ENCODE measurements at places on chromosomes 2 and 18.
A peak's percentile ranks its signal among the peaks of the same experiment; 100 is the strongest.

- DNase-seq, result no peak
Observed at GRCh38 chr2:86337244-86337835, at the start of gene REEP1. REEP1 (minus strand) TSS chr2:86337626; CDS start chr2:86337510, 116 bp downstream.

DNA sequence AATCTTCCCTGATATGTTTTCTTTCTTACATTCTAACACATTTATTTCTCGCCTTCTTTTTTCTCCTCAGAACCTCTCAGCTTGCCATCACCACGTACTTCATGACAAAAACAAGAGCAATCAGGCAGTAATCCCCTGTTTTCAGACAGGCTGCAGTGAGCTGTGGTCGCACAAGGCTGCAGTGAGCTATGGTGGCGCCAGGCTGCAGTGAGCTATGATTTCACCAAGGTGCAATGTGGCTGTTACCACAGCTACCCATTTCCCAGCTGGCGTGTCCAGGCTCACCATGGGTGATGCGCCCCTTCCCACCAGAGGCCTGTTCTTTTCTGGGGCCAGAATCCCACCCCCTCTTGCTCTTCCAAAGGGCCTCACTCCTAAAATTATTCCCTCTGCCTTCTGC is 25.8 kb downstream of the TCF23 start:
- DNase-seq, result peak; percentile 14

DNA sequence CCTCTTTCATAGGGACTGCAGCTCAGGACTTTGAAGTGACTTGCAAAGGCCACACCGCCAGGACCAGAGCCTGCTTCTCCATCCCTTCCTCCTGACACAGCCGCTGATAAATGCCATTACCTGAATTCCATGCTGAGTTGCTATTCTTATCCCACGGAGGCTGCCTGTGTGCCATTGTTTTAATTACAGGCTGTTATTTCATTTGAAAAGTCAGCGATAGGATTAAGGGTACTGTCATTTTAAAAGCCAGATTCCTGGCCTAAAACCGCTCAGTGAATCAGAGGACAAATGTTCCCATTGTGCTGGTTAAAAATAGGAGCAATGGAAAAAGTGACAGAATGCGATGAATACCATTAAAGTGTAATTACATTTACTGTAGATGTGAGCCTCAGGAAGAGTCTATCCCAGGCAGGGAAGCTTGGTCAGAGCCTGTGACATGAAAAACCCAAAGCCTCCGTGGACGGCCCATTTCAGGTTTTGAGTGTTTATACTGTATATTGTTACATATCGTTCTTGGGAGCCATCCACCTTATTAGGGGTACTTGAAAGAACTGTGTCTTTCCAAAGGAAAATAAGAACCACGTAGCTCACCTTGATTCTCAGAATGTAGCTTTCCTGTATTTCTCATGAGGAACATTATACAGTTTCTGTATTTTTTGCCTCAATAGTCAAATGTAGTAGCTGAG is 41.3 kb downstream of the PDCL3 start:
- no peak for DNase-seq

DNA sequence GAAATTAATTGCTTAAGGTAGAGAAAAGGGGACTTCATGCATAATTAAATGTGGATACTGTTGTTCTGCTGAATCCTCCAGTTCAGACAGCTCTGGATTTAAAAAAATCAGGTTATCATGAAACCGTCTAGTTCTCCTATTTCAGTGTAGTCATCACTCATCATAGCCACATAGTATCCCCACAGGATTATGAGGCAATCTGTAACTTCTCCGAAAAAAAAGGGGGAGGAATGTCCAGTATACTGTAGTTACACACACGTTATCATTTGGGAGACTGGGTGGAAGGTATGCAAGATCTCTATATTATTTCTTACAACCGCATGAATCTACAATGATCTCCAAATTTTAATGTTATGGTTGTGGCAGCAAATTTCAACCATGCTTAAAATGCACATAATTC is 114.0 kb downstream of the HIBCH start:
- DNase-seq, result no peak

- DNase-seq, result no peak
Observed at GRCh38 chr2:233058717-233059546, 1.2 kb upstream of the INPP5D start.

GRCh38 chr2:166897666-166898065 is 9.4 kb downstream of the XIRP2 start:
- no peak for DNase-seq

GRCh38 chr18:35949090-35949489 is 23.4 kb upstream of the RMP24 start:
- no peak for DNase-seq

GRCh38 chr2:170248574-170249393 is 70.8 kb downstream of the MYO3B start:
- no peak for DNase-seq

DNA sequence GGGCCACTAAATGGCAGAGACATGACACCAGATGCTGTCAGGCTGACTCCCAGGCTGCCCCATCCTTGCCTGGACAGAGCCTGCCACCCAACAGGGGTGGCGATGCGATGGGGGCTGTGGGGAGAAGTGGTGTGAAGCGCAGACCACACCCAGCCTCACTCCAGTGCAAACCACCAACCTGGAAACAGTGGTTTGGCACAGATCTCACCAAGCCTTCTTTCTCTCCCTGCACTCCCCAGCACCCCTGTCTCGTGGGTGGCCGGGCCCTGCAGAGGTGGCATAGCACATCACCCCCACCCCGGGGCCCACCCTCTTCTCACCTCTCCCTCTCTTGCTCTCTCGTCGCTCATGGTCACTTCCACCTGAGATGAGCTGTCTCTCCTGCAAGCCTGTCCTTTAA is 32.6 kb downstream of the CIB4 start:
- DNase-seq, result no peak

GRCh38 chr18:76564655-76565237 is 69.7 kb upstream of the ZNF516 start:
- no peak for DNase-seq

DNA sequence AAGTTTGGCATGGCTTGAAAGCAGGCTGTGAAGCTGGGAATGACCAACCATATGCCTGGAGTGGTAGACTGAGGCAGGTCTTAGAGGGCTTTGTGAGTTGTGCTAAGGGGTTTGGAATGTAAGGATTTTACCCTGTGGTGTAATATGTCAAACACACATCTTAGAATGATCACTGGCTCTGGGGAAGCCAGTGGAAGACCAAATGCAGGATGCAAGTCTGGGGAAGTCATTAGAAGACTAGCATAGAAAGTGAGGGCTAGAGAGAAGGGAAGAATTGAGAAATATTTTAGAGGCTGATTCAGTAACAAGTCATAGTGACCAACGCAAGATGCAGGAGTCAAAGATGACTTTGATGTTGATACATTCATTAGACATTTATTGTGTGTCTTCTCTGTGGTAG is 3.5 kb upstream of the FHOD3 start:
- DNase-seq, result no peak

DNA sequence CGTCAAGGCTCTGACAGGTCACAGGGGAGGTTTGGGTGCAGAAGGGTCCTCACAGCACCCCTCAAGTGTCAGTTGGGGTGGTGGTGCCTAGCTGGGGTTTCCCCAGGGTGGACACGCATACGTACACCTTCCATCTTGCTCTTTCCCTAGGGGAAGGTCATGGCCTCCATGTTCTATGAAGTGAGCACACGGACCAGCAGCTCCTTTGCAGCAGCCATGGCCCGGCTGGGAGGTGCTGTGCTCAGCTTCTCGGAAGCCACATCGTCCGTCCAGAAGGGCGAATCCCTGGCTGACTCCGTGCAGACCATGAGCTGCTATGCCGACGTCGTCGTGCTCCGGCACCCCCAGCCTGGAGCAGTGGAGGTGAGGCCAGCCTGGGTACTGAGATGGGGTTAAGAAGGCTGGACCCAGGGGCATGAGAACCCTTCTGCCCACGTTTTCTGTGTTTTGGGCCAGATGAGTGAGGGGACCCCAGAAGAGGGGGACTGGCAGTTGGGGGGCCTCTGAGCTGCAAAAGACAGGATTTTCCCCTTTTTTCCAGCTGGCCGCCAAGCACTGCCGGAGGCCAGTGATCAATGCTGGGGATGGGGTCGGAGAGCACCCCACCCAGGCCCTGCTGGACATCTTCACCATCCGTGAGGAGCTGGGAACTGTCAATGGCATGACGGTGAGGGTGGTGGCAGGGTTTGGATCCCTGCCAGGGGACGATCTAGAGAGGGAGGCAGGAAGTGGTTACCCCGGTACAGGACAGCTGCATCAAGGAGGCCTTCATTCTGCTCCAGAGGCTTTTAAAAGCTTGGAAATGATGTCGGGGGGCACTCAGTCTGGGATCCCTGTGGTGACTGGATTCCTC is 20.9 kb downstream of the SLC30A3 start:
- no peak for DNase-seq

DNA sequence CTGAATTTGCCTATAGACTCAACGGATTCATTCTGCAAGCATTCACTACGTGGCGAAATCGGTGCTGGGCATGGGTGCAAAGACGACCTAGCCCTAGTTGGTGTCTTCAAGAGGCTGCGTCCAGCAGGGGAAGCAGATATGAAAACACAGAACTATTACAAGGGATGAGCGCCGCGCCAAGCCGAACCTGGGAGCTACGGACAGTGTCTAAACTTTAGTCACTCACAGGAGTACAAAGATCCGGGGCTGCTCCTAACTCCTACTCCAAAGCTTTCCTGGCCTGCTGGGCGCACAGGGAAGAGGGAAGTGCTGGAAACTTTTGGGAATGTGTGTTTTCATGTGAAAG is 732 bp upstream of the ANXA4 start:
- peak; percentile 52 for DNase-seq

GRCh38 chr2:1601471-1602277 is 142.6 kb downstream of the PXDN start:
- no peak for DNase-seq

DNA sequence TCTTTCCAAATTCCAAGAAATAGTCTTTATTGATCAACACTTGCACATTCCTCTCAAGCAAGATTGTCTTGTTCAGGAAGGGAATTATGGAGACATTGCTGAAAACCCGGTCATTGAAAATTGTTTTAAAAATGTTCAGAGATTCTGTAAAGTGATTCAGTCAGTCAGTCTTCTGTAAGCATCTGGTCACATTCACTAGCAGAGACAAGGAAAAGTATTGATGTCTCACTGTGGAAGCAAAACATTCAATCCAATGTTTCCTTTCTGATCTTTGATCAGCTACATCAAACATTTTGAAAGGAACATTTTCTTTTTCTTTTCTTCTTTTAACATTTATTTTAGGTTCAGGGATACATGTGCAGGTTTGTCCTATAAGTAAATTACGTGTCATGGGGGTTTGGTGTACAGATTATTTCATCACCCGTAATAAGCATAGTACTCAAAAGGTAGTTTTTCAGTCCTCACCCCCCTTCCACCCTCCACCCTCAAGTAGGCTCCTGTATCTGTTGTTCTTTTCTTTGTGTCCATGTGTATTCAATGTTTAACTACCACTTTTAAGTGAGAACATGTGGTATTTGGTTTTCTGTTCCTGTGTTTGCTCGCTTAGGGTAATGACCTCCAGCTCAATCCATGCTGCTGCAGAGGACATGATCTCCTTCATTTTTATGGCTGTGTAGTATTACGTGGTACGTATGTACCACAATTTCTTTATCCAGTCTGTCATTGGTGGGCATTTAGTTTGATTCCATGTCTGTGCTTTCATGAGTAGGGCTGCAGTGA is 61.2 kb downstream of the CTNNA2 start:
- DNase-seq, result no peak

GRCh38 chr2:201574766-201575165 is 68.5 kb downstream of the TMEM237 start:
- no peak for DNase-seq

DNA sequence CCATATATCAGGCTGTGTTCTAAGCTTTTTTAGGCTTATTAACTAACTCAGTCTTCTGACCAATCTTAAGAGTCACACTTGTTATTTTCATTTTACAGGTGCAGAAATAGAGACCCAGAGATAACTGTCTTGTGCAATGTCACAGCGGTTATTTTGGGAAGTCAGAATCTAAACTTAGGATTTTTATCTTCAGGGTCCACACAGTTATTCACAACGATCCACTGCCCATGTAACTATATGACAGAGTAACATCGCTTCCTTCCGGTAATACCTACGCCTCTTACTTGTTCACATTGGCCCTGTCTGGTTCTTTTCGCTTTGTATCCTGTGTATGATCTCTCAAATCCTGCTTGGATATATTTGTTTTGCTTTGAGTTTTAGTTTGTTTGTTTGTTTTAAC is 631.7 kb downstream of the LRP1B start:
- DNase-seq, result no peak

- peak; percentile 13 for DNase-seq
Observed at GRCh38 chr2:152336119-152336853, 1.3 kb downstream of the FMNL2 start.

DNA sequence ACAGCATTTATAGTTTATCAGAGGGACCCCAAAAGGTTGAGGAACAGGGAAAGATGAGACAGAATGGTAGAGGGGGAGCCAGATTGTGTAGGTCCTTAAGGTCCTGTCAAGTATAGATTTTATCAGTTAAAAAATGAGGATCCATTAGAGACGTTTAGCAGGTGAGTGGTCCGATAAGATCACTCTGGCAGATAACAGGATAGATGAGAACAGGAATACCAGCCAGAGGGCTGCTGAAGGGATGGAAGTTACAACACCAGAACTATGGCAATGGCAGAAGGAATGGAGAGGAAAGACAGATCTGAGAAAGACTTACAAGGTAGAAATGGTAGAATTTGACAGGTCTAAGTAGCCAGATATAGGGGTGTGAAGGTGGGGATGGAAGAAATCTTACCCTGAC is 141.7 kb downstream of the CDH20 start:
- no peak for DNase-seq

DNA sequence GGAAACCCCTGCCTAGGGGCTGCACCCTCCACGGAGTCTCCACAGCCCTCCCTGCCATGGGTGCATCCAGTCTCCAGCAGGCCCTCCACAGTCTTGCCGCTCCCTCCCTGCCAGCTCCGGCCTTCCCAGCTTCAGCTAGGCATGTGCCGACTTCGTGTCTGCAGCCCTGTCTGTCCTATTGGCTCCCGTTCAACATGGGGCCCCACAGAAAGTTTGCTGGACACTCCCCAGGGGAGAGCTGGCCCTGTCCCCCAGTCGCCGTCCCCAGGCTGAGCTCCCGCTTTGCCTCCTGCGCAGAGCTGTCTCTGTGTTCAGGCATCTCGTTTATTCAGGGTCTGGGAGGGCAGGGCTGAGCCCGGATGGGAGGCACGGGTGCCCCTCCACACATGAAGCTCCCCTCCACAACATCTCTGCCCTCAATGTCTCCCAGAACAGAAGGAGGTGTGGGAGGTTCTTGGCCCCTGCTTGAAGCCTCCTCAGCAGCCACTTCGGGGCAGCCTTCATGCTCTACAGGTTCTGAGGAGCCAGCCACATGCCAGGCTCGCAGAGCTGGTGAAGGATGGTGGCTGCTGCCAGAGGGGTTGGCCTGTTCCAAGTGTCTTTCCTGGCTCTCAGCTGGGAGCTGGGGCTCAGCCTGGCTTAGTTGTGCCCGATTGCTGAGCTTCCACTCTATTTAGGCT is 120.1 kb upstream of the PXDN start:
- no peak for DNase-seq

GRCh38 chr2:240983361-240983995 is 14.9 kb upstream of the SNED1 start:
- DNase-seq, result peak; percentile 55

GRCh38 chr18:36064027-36064808 is 3.1 kb downstream of the RPRD1A start:
- DNase-seq, result no peak
